ENCODE measurements at places on chromosomes 3 and 15.

DNA sequence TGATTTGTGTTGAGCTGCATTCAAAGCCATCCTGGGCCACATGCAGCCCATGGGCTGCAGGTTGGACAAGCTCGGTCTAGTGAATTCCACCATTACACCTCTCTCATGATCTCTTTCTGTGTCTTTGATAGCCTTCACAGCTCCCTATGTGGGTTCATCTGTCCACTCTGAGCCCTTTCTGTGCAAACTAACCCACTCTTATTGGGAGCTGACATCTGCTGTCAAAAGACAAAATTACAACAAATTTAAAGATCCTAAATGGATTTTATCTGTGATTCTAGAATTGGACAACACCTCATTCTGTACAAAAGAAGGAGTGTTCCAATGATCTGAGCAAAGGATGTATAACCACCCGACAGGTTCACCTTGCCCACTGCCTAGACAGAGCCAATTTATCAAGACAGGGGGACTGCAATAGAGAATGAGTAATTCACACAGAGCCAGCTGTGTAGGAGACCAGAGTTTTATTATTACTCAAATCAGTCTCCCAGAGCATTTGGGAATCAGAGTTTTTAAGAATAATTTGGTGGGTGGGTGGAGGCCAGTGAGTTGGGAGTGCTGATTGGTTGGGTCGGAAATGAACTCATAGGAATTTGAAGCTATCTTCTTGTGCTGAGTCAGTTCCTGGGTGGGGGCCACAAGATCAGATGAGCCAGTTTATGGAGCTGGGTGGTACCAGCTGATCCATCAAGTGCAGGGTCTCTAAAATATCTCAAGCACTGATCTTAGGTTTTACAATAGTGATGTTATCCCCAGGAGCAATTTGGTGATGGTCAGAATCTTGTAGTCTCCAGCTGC, 2.6 kb upstream of the XYLB start:
- H3K27ac ChIP-seq = no peak overlapping the region
- no peaks in the 10 kb centered on the region for H3K27me3 ChIP-seq
- no peak overlapping the region for H3K4me3 ChIP-seq
- H3K36me3 ChIP-seq = no peaks in the 10 kb centered on the region

GRCh38 chr15:66226736-66227135, 26.8 kb downstream of the MEGF11 start:
- DNase-seq = no peak
- H3K36me3 ChIP-seq = no peaks in the 10 kb centered on the region
- no peak overlapping the region for H3K4me3 ChIP-seq
- H3K27me3 ChIP-seq = no peaks in the 10 kb centered on the region
- H3K4me1 ChIP-seq = no peaks in the 10 kb centered on the region

- H3K36me3 ChIP-seq = no peaks in the 10 kb centered on the region
- H3K4me1 ChIP-seq = no peaks in the 10 kb centered on the region
- DNase-seq = no peak
- no peaks in the 10 kb centered on the region for H3K27me3 ChIP-seq
- H3K27ac ChIP-seq = no peak overlapping the region
Observed at GRCh38 chr3:27378331-27378730, 9.1 kb upstream of the NEK10 start.

DNA sequence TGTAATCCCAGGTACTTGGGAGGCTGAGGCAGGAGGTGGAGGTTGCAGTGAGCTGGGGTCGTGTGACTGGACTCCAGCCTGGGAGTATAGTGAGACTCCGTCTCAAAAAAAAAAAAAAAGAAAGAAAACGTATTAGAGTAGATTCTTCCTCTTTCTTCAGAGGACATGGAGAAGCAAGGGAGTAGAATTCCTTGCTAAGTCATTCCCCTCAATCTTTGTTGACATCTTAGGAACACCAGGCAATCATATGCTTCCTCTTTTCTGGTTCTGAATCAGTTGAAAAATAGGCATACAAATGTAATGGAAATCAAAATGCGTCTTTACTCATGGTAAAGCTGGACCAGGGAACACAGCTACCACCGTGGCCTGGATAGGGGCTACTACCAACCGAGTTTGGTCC, 38.3 kb upstream of the ATOSA start:
- no peaks in the 10 kb centered on the region for H3K4me1 ChIP-seq
- no peaks in the 10 kb centered on the region for H3K36me3 ChIP-seq
- no peak for DNase-seq
- no peaks in the 10 kb centered on the region for H3K27me3 ChIP-seq
- no peak overlapping the region for H3K27ac ChIP-seq
- H3K4me3 ChIP-seq = no peak overlapping the region

GRCh38 chr3:101571028-101571895, 2.7 kb upstream of the PCNP start:
- H3K27ac ChIP-seq = no peak overlapping the region
- no peak overlapping the region for H3K4me3 ChIP-seq
- peaks cover 5% of the 10 kb centered on the region for H3K4me1 ChIP-seq
- DNase-seq = no peak
- no peaks in the 10 kb centered on the region for H3K27me3 ChIP-seq

- peak overlapping the region; percentile 84 for H3K27ac ChIP-seq
- no peaks in the 10 kb centered on the region for H3K27me3 ChIP-seq
- DNase-seq = peak; percentile 36
- H3K4me3 ChIP-seq = peak overlapping the region; percentile 89
- no peaks in the 10 kb centered on the region for H3K36me3 ChIP-seq
- peaks cover 27% of the 10 kb centered on the region for H3K4me1 ChIP-seq
Observed at GRCh38 chr15:77418966-77419835, 703 bp downstream of the PEAK1 start.

DNA sequence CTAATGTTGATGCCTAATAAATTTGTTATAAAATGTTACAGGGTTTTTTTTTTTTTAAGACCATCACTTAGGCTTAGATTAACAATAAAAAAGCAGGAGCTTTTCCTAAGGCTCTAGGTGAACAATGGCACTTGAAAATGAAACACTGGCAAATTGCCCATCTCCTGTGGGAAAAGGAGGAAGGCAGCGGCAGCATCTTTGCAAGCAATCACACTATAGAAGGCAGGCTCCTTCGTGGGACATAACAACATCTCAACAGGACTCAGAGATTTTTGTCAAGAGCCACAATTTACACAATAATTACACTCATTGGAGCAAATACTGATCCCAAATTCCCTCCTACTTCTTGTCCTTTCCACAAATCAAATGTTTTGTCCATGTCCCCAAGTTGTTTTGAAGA, 646.7 kb downstream of the ROBO2 start:
- H3K27me3 ChIP-seq = no peaks in the 10 kb centered on the region
- H3K4me3 ChIP-seq = no peak overlapping the region
- H3K36me3 ChIP-seq = no peaks in the 10 kb centered on the region
- no peak for DNase-seq
- no peak overlapping the region for H3K27ac ChIP-seq
- H3K4me1 ChIP-seq = no peaks in the 10 kb centered on the region

DNA sequence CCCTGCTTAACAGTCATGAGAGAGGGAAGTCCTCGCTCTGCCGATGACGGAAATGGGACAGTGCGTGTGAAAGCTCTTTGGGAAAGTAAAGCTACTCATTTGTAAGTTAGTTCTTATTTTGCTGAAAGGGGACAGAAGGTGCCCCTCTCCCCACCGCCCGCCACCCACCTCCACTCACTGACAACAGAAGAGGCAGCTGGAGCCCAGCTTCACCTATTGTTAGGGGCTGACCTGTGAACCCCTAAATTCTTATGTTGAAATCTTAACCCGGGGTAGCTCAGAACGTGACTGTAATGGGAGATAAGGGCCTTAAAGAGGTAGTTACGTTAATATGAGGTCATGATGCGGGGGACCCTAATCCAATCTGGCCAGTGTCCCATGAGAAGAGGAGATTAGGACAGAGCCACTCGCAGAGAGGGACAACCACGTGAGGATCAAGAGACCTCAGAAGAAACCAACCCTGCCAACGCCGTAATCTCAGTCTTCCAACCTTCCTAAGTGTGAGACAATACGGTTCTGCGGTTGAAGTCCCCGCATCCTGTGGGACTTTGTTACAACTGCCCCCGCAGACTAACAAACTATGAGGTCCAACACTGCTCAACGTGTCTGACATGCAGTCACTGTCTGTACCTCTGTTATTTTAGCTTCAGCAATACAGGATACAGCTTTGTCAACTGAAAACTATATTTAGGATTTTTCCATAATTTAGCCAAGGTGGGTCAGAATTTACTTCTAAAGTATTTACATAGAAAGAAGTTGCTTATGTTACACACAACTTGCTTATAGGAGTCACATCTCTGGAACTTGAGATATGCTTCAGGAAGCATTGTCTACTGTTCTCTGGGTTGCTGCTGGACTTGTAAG, 51.7 kb downstream of the PCSK6 start:
- H3K4me3 ChIP-seq = no peak overlapping the region
- no peaks in the 10 kb centered on the region for H3K4me1 ChIP-seq
- no peaks in the 10 kb centered on the region for H3K27me3 ChIP-seq
- H3K27ac ChIP-seq = no peak overlapping the region
- no peaks in the 10 kb centered on the region for H3K36me3 ChIP-seq
